ENCODE measurements at places on chromosomes 4 and X. TPM values are rescaled to one million over a fixed set of nuclear protein-coding genes. Genes with fewer than 3 reads are reported as not detected.
A peak's percentile ranks its signal among the peaks of the same experiment; 100 is the strongest.

DNA sequence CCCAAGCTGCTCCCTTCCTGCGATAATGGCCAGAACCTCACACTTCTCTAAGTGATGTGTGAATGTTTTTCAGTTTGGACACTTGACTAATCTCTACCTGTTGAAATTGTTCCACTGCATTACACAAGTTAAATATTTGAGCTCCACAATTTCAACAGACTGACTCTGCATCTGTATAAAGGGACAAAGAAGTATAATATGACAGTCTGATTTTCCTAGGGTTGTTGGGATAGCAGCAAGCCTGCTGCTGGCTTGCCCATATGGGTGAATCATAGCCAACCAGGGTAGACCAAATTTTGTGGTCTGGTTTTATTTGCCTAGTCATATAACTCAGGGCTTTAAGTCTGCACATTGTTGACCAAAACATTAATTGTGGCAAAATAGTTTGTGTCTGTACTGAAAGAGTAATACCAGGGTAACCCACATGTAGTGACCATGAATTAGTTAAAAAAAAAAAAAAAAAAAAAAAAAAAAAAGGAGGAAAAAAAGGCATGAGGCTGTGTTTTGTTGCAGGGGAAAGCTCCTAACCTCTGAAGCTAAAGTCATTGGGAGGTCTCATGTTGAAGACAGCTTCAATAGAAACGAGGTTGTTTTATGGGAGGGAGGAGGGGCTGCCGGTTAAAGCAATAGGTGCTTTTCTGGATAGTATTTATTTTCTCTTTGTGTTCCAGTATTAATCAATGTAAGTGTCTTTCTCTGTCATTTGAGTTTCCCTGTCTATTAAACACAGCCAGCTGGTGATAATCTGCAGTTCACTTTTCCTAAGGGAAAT, 534.2 kb downstream of the RAB28 start:
- H3K27me3 ChIP-seq = no peaks in the 10 kb centered on the region
- no peak overlapping the region for H3K27ac ChIP-seq

Gene STOX2
- not detected for polyA plus RNA-seq

DNA sequence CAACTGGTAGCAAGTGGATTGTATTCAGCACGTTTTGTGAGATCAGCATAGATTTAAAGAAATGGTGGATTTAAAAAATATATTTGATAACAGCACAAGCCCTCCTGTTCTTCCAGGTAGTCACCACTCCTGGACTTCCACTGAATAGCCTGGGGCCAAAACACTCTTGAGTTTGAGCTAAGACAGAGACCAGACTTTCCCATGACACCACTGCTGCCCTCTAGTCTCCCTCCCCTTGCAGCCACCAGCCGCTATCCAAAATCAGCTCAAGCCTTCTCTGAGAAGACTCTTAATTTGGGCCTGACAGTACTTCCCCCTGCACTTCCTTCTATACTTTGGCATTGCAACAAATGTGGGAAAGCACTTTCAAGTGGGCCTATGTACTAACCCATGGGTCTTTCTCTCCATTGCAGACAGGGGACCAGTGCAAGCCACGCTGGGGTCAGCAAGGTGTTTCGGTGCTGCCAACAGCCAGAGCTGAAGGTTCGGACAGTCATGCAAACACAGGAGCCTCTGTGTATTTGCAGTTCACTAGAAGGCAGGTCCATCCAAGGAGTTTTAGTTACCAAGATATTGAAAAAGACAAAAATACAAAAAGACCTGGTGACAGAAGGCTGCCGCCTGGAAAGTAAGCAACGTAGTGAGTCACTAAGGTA, 40.5 kb upstream of the KLHL13 start:
- no peaks in the 10 kb centered on the region for H3K36me3 ChIP-seq
- H3K4me3 ChIP-seq = no peak overlapping the region
- no peak overlapping the region for H3K27ac ChIP-seq
- no peaks in the 10 kb centered on the region for H3K27me3 ChIP-seq
- DNase-seq = no peak

Gene TEX13C
- polyA plus RNA-seq = not detected

DNA sequence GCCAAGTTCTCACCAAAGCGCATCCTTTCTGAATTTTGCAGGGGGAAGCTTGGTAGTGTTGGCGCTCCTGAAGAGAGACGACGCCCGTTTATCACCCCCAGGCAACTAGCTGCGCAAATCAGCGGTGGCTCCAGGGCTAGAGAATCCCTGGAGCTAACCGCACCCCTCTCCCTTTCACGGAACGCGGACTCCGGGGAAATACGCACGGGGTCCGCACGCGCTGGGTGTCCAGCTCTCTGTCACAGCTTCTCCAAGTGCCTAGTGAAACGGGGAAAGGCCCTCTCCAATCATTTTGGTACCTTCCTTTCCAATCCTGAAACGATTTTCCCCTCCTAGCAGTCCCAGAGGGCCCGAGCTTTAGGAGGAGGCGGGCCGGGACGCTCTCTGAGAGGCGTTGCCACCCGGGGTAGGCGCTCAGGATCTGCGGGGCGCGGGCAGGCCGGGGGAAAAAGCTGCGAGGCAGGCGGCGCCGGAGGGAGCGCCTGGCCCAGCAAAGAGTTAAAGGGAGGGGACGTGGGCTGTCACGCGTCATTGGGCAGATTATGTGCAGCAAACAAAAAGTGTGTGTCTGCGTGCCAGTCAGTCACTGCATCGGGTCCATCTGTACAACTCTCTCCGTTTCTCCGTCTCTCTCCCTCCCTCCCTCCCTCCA, at the start of gene PRDM8:
Gene PRDM8 (plus strand): TSS at position 582 of the 652 bp plus-strand sequence. CDS start 2,578 bp downstream, outside the sequence.
- H3K4me3 ChIP-seq = peak within 1 kb of the TSS; percentile 7
- no peaks in the 10 kb centered on the region for H3K36me3 ChIP-seq
- DNase-seq = no peak
- H3K4me1 ChIP-seq = peaks cover 28% of the 10 kb centered on the region

DNA sequence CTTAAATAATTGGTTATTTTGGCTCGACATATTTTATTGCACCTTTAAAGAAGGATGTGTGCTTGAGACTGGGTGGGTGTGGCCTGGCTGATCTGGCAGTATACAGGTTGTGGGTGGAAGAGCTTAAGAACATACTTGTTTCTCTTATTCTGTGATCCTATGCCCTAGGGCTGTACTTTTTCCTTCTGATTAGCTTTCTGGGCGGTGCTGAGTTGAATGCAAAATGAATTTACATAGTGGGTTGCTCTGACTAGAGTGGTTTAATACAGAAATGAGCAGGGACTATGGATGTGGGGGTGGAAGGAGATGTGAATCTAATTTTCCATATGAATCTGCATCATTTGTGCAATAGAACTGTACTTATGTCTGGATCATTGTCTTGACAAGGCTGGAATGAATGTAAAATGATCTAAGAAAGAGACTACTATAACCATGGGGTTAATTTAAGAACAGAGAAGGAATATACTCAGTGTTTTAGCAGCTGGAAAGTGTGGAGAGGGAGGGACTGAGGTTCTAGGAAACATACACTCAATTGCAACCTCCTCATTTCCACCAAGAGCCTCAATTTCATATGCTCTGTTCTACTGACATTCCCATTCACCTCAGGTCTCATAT, 73.7 kb downstream of the RLIM start:
- H3K27me3 ChIP-seq = no peaks in the 10 kb centered on the region
- no peak overlapping the region for H3K4me3 ChIP-seq
- no peak overlapping the region for H3K27ac ChIP-seq
- DNase-seq = no peak
- H3K4me1 ChIP-seq = peaks cover 6% of the 10 kb centered on the region
- no peaks in the 10 kb centered on the region for H3K36me3 ChIP-seq

Gene CCDC158
- not detected for polyA plus RNA-seq

Gene SORCS2
- polyA plus RNA-seq = not detected

DNA sequence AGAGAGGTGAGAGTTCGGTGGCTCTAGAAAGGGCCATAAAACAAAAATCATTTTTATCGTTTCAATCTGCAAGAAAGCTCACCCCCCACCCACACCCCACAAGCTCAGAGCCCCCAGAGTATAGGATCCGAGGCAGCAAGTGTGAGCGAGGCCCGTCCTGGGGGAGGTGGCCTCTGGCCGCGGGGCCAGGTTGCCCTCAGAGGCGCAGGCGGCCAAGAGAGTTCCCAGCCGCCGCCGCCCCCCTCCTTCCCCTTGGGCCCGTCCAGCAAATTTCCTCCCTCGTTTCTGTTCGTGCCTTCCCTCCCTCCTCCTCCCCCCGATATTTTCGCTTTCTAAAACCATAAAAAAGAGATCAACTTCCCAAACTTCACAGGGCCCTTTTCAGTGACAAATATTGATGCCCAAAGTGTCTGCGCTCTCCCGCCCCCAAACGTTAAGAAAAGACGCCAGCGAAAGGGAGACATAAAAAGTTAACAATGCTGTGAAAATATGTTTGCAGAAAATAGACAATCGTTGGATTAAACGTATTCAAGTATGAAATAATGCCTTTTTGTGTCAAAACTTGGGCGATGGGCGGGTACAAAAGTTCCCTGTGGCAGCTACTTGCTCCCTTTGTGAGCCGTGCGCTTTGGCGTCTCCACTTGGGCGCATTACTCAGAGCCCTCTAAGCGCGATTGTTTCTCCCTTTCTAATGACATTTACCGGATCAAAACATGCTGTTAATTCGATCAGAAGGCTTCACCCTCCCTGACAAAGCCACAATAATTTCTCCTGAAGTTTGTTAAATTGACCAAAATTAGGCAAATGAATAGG, 1.1 kb upstream of the HELT start:
- H3K36me3 ChIP-seq = no peaks in the 10 kb centered on the region
- H3K4me3 ChIP-seq = no peak overlapping the region
- no peak overlapping the region for H3K27ac ChIP-seq
- no peak for DNase-seq
- no peaks in the 10 kb centered on the region for H3K4me1 ChIP-seq

DNA sequence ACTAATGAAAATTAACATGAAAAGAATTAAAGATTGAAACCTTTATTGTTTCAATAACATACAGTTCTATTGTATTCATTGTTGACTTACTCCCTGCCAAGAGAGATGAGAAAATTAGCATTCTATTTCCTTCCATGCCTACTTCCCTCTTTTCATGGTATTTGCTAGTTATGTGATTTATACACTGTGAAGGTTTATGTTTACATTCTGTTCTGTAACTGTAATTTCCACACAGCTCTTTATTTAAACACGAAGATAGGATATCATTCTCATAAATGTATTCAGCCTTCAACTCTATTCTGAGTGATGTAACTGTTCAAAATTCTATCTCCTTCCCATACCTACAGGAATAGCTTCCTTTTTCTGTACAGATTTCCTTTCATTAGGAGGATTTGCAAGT, 6.6 kb downstream of the CCDC110 start:
- no peaks in the 10 kb centered on the region for H3K27me3 ChIP-seq
- H3K4me3 ChIP-seq = no peak overlapping the region
- no peak overlapping the region for H3K27ac ChIP-seq
- no peaks in the 10 kb centered on the region for H3K36me3 ChIP-seq

GRCh38 chrX:17104433-17104832, 158.0 kb downstream of the REPS2 start:
- H3K27ac ChIP-seq = no peak overlapping the region
- no peaks in the 10 kb centered on the region for H3K4me1 ChIP-seq
- DNase-seq = no peak
- H3K27me3 ChIP-seq = no peaks in the 10 kb centered on the region

Gene PNMA6F
- polyA plus RNA-seq = not detected

- H3K36me3 ChIP-seq = no peaks in the 10 kb centered on the region
- no peaks in the 10 kb centered on the region for H3K27me3 ChIP-seq
- no peak overlapping the region for H3K4me3 ChIP-seq
- DNase-seq = no peak
- H3K27ac ChIP-seq = no peak overlapping the region
Observed at GRCh38 chr4:82583897-82584587, 22.3 kb upstream of the TMEM150C start.

Gene ADH6
- not detected for polyA plus RNA-seq

Gene ENPEP
- polyA plus RNA-seq = not detected

Data from CD4-positive, alpha-beta memory T cell (primary cell).